ENCODE measurements at places on chromosomes 3 and 15.
A peak's percentile ranks its signal among the peaks of the same experiment; 100 is the strongest.

DNA sequence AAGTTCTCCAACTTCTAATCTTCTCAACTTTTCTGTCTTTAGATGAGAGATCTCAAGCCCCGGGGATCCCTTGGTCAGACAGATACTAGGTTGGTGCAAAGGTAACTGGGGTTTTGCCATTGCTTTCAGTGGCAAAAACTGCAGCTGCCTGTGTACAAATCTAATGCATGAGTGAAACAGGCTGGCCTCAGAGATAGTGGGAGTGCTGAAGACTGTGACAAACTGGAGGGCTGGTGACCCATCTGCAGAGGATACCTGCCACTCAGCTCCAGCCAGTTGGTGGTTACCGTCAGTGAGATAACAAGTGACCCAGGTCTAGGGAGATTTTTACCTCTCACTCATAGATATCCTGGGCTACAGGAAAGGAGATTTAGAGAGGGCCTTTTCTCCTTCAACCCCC lies 85.7 kb downstream of the RYR3 start:
- DNase-seq, result no peak

DNA sequence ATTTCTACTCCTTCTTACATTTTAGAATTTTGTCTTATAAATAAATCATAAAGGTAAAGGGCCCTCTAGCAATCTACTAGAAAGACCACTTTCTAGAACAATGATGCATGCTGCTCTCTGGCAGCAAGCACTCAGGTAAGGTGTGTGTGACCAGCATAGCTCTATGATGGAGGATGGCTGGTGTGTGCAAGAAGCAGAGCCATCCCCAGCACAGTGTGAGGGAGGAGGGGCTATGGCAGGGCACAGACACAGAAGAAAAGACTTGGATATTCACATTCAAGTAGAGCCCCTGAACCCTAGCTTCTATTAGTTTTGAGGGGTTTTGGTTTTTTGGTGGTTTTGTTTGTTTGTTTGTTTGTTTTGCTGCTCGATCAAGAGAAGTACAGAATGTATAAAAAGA lies 277.1 kb upstream of the CCDC54 start:
- no peak for DNase-seq

- no peak for DNase-seq
Measured at GRCh38 chr15:33600212-33600611, 289.4 kb downstream of the RYR3 start.

DNA sequence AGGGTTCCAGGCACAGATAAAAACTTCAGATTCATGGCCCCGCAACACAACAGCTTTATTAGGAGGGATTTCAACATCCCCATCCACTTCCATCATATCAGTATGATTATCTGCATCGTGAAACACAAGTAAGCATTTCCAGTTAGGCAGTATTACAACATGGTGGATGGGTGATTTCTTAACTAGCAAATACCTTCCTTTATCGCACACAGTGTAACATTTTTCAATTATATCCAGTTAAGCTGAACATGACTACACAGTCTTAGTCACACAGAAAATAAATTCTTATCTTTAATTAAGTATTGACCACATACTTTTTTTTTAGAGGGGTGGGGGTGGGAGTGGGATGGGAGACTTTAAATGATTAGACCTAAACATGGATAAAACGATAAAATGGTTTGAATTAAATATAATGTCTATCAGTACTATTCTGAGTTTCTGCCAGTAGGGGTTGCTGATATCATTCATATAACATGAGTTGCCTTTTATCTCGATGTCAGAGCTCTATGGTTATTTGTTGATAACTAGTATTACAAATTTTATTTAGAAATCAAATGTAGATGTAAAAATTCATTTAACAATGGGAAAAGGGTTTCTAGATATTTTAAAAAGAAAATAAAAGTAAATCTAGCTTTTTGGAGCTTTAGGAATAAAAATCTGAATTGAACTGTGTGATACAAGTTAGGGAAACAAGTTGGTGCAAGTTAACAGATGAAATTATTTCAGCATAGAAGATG lies 146.6 kb downstream of the TBL1XR1 start:
- DNase-seq, result no peak

DNA sequence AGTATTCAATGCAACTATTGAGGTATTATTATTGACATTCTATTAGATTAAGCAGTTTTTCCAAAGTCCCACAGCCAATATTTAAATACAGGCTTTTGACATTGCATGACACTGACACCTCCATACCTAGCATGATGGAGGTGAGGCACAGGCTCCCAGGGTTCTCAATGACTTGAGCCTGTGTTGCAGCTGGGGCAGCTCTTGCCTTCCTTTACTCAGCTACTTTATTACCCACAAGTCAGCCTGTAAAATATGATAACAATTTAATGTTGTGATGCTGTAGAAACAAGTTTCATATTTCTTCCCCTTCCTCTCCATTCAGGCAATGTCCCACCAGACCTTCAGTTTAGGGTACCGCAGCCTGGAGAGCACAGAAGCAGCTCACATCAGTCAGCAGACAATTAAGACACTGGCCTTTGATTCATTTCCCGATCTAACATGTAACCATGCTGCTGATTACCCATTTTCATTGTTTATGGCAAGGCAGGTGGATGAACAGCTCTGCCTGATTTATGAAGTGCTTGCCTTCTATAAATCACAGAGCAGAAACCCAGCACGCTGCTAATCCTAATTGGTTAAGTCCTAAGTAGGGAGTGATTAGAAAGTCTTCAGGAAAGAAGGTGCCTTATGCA lies 826.1 kb downstream of the AGBL1 start:
- DNase-seq, result no peak

DNA sequence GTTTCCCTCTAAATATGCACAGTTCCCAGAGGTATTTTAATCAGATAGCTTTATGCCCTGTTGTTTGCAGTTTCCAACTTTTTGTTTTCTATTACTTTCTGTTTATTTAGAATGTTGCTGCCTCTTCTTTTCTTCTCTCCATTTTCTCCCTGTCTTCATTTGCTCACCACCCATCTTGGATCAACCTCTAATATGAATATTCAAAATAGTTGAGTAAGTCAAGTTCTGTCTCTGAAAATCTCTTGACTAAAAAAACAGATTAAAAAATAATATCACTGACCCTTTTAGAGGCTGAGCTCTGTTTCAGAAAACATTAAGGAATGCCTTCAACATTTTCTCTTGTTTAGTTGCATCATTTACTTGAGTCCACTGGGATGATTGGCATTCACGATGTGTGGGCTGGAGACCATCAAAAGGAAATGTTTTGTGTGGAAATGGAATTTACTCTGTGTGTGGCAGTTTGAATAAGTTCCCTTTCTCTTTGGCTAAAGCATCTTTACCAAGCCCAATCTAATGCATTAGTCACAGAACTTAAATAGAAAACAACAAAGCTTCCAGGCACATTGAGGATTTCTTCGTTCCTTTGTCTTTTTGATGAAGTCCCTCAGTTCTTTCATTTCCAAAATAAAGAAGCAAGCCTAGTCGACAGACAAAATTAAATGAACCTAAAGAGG lies 633.9 kb upstream of the TGFBR2 start:
- DNase-seq, result no peak

DNA sequence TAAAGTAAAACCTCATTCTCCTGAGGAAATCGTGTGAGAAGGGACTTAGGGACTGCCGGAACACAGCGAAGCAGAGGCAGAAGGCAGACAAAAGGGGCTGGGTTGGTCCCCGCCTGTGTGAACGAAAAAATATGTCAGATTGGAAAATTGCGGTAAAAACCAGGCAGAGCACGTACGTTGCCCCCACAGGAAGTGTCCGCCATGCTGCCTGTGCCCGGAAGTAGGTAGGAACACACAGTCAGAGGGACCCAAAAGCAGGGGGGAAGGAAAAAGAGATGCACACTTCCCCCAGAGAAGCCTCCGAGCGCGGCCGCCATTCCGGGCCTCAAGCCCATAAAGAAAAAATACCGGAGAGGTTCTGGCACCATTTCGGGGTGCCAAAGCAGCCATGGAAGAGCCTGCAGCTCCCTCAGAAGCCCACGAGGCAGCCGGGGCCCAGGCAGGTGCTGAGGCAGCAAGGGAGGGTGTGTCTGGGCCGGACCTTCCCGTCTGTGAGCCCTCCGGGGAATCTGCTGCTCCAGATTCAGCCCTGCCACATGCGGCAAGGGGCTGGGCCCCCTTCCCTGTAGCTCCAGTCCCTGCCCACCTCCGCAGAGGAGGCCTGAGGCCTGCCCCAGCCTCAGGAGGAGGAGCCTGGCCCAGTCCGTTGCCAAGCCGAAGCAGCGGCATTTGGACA lies at the start of gene MKRN3:
Gene MKRN3 (plus strand): TSS at position 280 of the 676 bp plus-strand sequence. CDS start 109 bp downstream, at position 389.
- DNase-seq, result peak; percentile 55

DNA sequence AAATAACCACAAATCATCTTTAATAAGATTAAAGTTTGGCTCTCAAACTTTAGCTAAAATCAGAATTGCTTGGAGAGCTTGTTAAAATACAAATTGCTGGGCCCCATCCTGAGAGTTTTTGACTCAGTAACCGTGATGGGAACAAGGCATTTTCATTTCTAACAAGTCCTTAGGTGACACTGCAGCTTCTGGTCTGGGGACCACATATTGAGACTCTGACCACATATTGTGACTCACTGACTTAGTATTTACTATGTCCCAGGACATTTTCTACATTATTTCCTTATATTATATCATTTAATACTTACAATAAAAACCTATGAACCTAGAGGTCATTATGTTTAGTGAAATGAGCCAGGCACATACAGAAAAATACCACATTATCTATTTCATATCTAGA lies 164.5 kb downstream of the ZMAT3 start:
- DNase-seq, result no peak

Measured in substantia nigra (tissue), 51 donors.